ENCODE measurements at places on chromosomes 16 and 17.
A peak's percentile ranks its signal among the peaks of the same experiment; 100 is the strongest.

DNA sequence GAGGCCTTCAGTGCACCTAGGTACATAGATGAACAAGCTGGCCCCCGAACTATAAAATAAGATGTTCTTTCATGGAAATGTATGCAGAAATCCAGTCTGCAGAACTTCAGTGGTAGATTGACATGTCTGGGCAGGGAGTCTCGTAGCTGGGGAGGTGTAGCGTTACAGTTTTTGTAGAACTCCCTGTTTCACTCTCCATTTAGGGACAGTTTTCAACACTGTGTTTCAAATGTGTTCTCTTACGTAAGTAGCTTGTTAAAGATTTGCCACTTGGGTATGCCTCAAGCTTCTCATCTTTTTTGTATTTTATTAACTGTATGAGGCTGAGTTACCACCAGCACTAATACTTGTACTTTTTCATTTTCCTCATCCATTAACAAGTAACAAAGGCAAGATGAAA lies 46.6 kb downstream of the PLD6 start:
- DNase-seq: no peak

GRCh38 chr17:74839990-74840852 lies 19.5 kb downstream of the GRIN2C start:
- no peak for DNase-seq

- no peak for DNase-seq
Measured at GRCh38 chr17:71431146-71431545, 689.7 kb upstream of the SOX9 start.

- peak; percentile 90 for DNase-seq
Measured at GRCh38 chr17:28997806-28998205, 8.0 kb downstream of the SEZ6 start.

GRCh38 chr16:89779231-89779908 lies 37.1 kb downstream of the FANCA start:
- no peak for DNase-seq

GRCh38 chr17:7383742-7384488 lies 3.0 kb downstream of the TNK1 start:
- DNase-seq: peak; percentile 69

GRCh38 chr17:78763561-78763960 lies 18.5 kb downstream of the CYTH1 start:
- DNase-seq: no peak

DNA sequence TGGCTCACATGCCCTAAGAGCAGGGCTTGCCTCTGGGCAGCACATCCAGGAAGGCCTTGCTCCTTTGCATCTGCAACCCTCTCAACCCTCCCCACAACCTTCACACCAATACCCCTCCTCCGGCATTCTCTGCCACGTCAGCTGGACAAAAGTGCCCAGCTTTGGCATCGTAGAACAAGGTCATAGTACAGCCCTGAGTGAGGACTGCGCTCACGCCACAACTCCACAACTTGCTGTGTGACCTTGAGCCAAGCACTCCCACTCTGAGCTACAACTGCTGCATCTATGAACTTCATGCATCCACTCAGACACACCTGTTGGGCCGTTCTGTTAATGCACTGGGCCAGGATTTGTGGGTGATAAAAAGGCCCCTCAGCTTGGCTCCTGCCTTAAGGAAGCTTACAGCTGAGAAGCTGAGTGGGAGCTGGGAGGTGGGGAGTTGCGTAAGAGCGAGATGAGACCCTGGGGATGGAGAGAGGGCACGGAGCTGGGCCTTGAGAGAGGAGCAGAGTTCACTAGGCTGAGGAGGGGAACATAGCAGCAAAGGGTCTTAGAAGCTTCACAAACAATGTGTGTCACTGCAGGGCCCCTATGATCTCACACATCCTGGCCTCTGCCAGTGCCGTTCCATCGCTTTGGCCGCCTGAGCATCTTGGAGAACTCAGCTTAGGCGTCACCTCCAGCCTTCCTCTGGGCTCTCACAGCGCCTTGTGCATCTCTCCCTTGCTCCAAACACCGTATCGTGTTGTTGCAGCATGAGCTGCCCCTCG lies 8.6 kb upstream of the MRC2 start:
- DNase-seq: no peak

DNA sequence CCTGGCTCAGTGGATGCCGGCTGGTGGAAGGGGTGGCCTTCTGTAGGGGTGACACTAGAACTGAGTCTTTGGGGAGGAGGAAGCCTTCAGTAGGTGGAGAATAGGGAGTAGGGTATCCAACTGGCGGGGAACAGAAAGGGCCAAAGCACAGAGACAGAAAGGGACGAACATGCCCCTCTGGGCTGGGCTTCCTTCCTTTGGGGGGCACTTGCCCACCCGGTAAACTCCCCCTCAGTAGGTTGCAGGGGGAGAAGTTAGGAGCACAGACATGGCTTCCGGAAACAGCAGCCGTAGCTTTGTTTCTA lies 774 bp downstream of the ENGASE start:
- no peak for DNase-seq

DNA sequence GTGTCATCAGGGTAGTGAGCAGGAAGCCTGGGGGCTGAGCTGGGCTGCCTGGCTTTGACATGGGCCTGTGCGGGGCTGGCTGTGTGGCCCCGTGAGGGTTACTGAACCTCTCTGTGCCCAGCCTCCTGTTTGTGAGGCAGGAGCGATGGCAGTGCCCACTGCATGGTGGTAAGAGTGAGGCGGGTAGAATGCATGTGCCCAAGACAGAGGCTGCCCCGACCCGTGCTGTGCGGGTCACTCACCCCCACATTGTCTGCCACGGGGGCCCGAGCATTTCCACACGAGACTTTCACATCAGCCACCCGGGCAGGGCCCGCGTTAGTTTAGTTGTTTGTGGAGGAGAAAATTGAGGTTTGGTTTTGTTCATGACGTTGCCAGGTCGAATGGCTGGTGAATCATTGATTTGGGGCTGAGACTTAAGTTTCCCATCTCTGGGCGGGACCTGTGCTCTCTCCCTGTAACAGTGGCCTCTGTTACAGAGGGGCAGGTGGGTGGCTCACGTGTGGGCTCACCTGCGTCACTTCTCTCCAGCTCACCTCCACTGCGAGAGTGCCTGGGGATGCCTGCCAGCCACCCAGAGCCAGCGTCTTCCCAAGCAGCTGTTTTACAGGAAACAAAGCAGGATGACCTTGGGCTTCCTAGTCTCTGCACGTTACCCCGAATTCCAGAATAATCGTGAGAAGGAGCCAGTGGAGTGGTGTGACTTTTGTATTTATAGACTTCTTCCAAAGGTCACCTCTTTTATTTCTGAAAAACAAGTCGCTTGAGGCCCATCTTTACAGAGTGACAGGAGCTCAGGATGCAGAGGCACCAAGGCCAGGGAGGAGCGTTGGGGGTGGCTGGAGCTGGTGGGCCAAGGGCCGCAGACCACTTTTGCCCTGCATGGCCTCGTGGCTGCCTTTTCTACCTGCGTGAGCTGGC lies 150.6 kb downstream of the RPTOR start:
- DNase-seq: peak; percentile 50

DNA sequence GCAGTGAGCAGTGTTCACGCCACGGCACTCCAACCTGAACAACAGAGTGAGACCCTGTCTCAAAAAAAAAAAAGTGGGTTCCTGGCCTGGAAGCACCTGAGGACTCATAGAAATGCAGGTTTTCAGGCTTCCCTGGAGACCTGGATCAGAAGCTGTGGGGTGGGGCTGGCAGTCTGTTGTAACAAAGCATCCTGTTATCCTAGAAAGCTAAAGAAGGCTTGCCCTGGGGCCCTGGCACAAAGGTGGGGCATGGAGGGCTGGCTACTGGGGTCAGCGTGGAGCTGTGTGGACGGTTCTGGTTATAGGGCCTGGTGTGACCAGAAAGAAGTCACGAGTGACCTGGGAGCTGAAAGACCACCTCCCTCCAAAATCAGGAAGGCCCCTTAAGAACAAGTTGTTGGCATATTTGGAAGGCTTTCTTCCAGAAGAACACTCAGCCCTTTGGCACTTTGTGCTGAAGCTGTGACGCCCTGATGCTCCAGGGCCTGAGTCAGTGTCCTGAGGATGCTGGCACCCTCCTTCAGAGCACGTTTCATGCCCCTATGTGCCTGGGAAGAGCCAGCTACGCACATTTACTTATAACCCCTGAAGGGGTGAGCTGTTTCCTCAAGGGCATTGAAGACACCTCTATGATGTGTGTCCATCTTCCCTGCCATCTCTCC lies 6.2 kb downstream of the CRISPLD2 start:
- DNase-seq: no peak

GRCh38 chr17:29847527-29848400 lies 82.3 kb downstream of the SSH2 start:
- DNase-seq: no peak

DNA sequence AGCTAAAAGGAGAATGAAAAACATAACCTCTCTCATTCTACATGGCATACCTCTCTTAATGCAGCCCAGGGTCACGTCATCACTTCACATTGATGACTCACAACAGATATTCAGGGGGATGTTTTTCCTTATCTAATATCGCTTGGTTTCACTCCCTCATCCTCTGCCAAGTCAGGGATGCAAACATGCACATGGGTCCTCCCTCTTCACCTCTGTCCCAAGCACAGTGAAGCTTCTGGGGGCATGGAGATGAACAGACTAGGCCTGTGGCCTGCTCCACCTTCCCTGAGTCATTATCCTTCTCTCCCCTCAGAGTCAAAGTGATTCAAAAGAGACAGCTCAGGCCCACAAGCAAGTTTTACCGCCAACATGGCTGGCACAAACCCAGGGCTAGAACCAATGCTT lies 2.3 kb upstream of the MT2A start:
- DNase-seq: no peak

DNA sequence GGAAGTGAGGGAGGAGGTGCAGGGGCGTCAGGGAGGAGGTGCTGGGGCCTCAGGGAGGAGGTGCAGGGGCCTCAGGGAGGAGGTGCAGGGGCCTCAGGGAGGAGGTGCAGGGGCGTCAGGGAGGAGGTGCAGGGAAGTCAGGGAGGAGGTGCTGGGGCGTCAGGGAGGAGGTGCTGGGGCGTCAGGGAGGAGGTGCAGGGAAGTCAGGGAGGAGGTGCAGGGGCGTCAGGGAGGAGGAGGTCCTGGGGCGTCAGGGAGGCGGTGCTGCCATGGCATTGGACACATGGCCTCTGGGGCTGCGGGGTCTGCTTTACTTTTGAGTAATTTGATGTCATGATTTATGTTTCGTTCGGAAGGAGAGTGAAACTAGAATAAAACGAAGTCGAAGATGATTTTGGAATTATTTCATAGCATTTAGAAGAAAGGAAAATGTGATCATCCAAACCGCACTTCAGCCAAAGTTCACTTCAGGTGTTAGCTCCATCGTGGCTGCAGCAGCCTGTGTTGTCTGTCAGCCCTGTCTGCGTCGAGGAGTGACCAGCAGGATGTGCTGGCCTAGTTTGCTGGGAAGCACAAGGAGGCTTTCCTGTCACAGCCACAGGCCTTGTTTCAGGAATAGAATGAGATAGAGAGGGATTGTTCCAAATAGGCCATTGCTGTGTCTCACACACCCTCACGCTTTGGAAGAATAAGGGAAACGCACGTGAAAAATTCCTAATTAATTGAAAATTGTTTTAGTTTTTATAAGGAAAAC lies 42.8 kb downstream of the RAB11FIP3 start:
- no peak for DNase-seq

GRCh38 chr16:16908077-16908476 lies 529.1 kb downstream of the NPIPA7 start:
- DNase-seq: no peak

DNA sequence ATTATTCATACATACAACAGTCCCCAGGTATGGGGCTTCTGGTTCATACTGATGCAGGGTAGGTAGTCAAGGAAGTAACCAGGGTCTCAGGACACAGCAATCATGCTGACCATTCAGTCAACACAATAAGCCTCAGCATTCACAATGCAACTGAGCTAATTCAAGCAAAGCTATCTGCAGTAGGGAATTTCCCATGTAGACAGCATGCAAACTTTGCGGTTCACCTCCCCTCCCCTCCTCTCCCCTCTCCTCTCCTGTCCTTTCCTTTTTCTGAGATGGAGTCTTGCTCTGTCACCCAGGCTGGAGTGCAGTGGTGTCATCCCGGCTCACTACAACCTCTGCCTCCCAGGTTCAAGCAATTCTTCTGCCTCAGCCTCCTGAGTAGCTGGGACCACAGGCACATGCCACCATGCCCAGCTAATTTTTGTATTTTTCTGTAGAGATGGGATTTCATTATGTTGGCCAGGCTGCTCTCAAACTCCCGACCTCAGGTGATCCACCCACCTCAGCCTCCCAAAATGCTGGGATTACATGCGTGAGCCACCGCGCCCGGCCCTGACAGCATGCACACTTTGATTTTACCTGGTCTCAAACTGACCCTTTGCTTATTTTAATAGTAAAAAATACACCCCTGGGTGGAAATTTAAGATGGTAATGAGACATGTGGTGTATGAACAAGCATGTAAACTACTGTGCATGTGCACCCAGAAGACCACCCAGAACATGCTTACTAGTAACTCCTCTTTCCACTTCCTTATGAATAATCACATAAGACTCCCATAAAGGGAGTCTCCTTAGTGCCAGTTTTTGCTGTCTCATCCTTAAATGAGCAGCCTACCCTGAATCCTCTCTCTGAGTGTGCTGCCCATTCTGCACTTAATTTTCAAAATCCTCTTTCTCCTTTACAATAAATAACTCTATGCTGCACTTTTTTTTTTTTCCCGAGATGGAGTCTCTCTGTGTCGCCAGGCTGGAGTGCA lies 9.3 kb upstream of the RNF135 start:
- DNase-seq: no peak

DNA sequence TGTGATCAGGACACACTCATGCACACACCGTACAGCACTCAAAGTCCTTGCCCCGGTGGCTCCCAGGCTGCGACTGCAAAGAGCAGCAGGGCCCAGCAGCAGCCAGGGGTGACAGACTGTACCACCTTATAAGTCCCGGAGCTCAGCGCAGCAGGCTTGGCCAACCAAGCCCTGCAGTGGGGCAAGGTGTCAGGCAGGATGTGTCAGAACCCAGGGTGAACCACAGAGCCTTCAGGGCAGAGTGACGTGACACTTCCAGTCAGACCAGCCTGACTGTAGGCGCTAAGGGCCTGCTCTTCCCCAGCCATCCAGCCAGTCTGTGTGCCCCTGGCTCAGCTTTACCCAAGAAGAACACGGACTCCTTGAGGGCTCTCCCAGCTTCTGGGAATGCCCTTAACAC lies 204.1 kb downstream of the COPRS start:
- no peak for DNase-seq

- no peak for DNase-seq
Measured at GRCh38 chr17:82913304-82914043, 73.7 kb upstream of the ZNF750 start.

GRCh38 chr16:10370096-10370726 lies 15.7 kb upstream of the ATF7IP2 start:
- DNase-seq: no peak

- no peak for DNase-seq
Measured at GRCh38 chr16:88922114-88922825, 54.7 kb downstream of the CBFA2T3 start.

All from DMS79 treated with DMSO at 0.1 percent for 48 hours (cell line).